ENCODE measurements at places on chromosomes 13 and 19.

- no peak for DNase-seq
Observed at GRCh38 chr19:29446361-29446760, 79.4 kb upstream of the VSTM2B start.

DNA sequence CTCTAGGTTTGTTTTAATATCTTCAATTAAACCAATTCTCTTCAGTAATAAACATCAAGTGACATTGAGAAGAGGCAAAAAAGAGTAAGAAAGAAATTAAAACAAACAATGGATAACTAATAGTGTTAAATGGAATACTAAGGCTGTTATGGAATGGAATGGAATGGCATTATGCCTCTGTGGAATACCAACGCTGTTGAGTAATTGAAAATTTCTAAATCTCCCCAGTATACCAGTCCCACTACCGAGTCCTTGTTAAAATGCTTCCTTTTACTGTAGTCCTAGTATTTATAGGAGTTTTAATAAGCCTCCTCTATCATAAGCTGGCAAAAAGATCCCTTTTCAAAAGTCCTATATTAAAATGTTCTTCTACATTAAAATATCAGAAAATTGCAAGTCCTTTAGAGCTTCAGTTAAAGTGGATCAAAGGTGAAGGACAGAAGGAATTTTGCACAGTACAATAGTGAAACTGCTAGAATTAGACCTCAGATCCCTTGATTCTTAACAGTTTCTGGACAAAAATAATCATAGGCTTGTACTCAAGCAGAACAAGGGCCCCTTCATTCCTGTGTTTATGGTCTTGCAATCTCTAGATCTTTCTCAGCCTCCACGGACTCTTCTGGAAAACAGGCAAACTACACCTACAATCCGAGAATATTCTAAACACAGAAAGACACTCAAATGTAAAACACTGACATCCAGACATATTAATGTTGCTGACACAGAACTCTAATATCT lies 128.2 kb downstream of the PCDH9 start:
- DNase-seq = no peak

GRCh38 chr19:31330237-31330636 lies 19.0 kb downstream of the TSHZ3 start:
- DNase-seq = no peak

GRCh38 chr19:41219924-41220567 lies 1.0 kb downstream of the AXL start:
- DNase-seq = no peak

GRCh38 chr19:32202244-32202643 lies 143.2 kb upstream of the ZNF507 start:
- DNase-seq = no peak

- no peak for DNase-seq
Observed at GRCh38 chr19:39142630-39143029, 17.0 kb downstream of the PAK4 start.

GRCh38 chr13:106464076-106464475 lies 71.4 kb downstream of the EFNB2 start:
- peak; percentile 36 for DNase-seq

DNA sequence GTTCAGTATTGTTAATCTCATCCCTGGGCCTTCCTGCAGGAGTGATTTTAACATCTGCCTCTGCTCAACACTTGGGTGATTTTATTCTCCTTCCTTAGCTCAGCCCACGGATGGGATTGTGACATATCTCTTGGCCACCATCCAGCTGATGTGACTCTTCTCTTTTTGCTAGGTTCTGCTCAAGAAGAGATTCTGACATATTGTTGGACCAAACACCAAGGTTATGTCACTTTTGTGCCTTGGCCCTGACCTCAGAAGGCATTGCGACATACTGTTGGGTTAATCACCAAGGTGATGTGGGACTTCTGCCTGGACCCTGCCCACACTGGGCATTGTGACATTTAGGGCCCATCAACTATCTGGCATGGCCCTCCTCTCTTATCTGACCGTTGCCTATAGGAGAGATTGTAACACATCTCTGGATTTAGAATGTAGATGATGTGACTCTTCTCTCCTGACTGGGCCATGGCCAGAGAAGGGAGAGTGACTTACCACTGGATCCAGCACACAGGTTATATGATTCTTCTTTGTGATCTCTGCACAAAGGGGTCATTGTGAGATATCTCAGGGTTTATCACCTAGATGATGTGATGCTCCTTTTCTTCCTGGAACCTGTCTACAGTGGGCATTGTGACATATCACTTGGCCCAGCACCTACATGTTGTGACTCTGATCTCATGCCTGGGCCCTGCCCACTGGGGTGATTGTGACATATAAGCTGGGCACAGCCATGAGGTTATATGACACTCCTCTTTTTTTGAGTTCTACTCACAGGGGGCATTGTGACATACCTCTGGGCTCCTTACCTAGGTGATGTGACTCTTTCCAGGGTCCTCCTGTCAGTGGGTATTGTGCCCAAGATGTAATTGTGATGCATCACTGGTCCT lies 88.8 kb downstream of the ZNF429 start:
- DNase-seq = no peak

DNA sequence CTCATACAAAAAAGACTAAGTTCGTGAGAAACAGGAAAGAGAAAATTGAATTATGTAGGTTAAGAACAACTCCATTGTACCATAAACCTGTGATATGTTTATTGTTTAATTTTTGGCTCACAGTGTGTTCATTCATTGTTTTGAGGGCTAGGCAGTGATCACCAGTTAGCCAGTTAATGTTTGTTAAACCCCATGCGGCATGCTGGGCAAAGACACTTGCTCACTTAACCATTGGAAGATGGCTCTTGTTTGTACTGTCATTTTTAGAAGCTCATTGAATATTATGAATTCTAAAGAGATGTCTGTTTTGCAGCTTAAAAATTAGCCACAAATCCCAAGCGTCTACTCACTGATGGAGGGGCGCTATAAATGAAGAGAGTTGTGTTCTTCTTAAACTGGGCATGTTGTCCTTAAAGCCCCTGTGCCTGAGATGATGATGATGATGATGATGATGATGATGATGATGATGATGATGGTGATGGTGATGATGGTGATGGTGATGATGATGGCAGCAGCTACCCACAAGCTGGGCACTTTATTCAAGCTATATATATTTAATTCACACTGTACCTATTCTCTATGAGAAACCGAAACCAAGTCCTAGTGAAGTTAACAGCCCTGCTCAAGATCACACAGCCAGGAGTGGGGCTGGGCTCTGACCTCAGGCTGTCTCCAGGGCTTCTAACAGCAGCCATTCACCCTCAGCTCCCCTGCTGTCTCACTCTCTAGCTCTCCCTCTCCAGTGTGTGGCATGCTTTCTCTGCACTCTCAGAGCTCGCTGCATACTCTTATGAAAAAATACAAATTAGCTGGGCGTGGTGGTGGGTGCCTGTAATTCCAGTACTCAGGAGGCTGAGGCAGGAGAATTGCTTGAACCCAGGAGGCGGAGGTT lies 169.1 kb downstream of the SHISA2 start:
- no peak for DNase-seq

- DNase-seq = no peak
Observed at GRCh38 chr13:95510950-95511349, 41.6 kb upstream of the CLDN10 start.

GRCh38 chr13:66716538-66716937 lies 513.6 kb downstream of the PCDH9 start:
- DNase-seq = no peak

DNA sequence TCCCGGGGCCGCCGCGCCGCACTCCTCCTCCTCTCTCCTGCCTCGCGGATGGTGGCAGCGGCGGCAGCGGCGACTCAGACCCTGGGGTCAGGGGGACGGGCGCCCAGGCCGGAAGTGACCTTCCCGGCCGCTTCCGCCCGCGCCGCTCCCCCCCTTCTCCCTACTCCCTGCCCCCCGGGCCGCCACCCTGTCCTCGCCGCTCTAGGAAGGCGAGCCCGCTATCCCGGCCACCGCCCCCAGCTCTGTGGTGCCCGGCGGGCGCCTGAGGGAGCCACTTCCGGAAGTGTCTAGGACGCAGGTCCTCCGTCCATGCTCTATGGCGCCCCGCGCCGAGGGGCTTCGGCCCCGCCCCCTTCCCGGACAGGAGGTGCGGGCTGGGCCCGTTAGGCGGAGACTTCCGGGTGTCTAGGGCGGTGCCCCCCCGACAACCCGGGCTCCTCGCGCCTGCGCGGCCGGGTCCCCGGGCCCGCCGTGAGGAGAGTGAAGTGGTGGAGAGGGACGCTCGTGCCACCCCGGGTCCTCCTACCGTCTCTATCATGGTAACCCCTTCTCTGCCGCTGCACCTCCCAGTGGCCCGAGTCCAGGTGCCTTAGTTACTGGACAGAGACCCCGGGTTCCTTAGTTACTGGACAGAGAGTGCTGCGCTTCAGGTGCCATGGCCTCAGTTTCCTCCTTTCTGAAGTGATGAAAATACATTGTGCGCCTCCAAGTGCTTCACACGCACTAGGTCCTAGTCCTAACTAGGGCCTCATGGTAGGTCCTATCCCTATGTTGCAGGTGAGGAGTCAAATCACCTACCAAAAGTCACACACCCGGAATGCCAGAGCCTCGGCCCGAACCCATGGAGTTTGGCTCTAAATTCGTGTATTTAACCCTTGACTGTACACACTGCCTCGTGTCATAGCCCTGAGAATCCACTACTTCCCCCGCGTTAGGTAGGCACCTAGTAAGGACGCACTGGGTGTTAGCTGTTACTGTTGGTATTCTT lies at the start of gene ZNF787:
TSS of gene ZNF787 (minus strand) at position 116 of the 988 bp plus-strand sequence. CDS start 18,078 bp downstream, outside the sequence.
- DNase-seq = peak; percentile 90

- peak; percentile 60 for DNase-seq
Observed at GRCh38 chr13:76764429-76764828, 121.8 kb downstream of the KCTD12 start.

- DNase-seq = no peak
Observed at GRCh38 chr13:94556621-94557020, 39.3 kb downstream of the TGDS start.

DNA sequence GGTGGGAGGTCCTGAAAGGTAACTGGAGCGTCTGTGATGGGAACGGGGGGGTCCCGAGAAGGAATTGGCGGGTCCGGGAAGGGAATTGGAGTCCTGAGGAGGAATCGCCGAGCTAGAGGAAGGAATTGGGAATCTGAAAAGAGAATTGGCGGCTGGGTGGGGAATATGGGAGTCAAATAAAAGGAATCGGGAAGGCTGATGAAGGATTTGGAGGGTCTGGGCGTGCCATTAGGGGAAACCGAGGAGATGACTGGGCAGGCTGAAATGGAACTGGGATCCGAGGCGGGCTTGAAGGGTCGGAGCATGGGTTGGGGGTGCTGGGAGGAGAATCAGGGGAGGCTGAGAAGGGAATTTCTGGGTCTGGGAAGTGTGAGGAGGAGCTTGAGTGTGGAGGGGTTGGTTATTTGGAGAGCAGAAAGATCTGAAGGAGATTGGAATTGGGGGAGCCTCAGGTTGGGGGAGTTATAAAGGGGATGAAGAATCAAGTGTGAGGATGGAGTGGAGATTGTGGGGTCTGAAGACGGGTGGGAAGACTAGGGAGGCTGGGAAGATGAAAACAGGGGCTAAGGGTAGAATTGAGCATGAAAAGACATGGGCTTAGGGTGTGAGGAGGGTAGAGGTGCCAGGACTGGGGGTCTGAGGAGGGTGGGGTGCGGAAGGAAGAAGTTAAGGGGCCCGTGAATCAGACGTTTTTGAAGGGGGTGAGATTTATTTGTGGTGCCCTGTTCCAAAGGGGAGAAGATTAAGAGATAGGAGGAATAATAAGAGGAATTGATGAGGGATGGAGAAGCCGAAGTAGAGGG lies 718 bp downstream of the ACTN4 start:
- no peak for DNase-seq

- no peak for DNase-seq
Observed at GRCh38 chr19:45574526-45574925, 10.1 kb downstream of the OPA3 start.

GRCh38 chr13:44151474-44151873 lies 222.2 kb upstream of the SERP2 start:
- no peak for DNase-seq

DNA sequence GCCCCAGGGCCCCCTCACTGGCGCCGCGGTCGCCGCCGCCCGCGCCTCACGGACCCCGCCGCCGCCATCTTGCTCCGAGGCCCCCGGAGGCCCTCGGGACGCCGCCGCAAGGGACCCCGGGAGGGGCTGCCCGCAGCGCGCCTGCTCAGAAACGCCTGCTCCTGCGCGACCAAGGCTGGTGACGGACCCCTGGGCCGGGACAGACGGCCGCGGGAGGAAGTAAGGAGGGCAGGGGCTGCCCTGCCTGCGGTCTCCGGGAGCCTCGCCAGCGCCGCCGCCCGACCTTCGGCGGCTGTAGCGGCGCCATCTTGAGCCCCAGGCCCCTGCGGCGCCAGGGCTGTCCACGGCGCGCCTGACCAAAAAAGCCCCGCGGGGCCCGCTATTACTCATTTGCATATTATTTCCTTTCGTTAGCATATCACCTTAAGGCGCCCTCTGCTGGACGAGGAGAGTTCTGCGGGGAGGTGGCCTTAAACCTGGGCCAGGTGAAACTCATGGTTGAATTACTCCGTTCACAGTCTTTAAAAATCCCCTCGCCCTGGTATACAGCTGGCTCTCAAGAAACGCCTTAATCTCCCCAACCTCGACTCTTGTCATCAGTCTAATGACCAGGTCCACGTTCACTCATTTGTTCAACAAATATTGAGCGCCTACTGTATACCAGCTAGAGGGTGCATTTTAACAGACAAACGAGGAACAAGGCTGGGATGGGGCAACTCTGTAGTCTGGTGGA lies at the start of gene REXO1:
TSS of gene REXO1 (minus strand) at position 85 of the 733 bp plus-strand sequence. CDS start 125 bp downstream, outside the sequence.
- DNase-seq = peak; percentile 64

- DNase-seq = no peak
Observed at GRCh38 chr13:110268576-110269185, 38.3 kb downstream of the COL4A1 start.

- DNase-seq = no peak
Observed at GRCh38 chr13:20990910-20991525, 70.4 kb downstream of the LATS2 start.

GRCh38 chr19:21617740-21618339 lies 112.4 kb downstream of the ZNF429 start:
- DNase-seq = no peak

GRCh38 chr19:2615782-2616181 lies 86.7 kb downstream of the GNG7 start:
- no peak for DNase-seq

DNA sequence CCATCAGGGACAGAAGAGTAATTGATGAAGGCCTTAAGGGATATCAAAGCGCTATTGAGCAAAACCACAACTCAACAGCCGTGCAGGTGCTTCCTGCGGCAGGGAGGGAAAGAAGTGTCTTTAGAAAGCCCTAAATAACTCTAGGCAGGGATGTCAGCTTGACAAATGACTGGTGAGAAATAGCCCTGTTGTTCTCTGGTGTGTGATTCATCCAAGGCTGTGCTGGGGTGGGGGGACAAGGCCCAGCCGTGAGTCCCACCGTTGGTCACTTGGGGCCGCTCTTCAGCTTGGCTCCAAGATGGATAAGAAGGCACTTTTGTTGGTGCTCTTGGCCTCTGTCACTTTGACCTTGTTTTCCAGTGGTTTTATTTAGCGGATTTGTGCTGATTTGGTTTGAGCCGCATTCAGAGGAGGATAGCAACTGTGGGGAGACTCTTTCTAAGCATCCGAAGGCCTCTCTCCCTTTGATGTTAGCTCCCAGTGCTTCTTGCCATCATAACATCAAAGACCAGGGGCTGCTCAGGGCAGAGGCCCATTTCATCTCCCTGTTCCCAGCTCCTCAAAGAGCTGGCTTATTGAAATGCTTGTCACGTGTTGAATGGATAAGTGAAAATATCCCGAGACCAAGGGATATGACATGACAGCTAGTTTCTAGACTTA lies 130.3 kb upstream of the SERP2 start:
- DNase-seq = no peak
